ENCODE measurements at places on chromosomes 1 and 21.

DNA sequence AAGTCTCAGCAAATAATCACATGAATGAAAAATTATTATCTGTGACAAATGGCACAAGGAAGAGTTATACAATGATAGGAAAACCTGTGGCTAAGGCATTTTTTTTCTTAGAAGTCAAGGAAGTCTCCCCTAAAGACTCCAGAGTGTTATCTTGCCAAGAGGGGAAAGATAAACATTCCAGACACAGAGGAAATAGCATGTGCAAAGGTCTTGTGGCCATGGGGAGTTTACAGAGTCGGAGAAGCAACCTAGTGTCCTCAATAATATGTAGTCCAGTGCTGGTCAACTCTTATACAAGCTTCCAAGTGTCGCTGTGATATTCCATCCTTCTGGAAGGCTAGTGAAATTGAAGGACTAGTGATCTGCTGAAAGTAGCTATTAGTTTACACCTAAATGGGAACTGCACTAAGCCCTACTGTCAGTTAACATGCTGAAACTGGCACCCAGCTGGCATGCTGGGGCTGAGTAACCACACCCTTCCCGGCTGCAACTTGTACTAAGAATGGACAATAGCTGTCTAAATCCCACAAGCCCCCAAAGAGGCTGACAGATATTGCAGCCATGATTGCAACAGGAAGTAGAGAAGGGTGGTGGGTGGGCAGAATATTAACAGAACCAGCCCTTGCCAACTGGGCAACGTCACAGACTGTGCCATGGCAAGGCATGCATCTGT lies 11.5 kb upstream of the ATP1B1 start:
- no peak for DNase-seq

DNA sequence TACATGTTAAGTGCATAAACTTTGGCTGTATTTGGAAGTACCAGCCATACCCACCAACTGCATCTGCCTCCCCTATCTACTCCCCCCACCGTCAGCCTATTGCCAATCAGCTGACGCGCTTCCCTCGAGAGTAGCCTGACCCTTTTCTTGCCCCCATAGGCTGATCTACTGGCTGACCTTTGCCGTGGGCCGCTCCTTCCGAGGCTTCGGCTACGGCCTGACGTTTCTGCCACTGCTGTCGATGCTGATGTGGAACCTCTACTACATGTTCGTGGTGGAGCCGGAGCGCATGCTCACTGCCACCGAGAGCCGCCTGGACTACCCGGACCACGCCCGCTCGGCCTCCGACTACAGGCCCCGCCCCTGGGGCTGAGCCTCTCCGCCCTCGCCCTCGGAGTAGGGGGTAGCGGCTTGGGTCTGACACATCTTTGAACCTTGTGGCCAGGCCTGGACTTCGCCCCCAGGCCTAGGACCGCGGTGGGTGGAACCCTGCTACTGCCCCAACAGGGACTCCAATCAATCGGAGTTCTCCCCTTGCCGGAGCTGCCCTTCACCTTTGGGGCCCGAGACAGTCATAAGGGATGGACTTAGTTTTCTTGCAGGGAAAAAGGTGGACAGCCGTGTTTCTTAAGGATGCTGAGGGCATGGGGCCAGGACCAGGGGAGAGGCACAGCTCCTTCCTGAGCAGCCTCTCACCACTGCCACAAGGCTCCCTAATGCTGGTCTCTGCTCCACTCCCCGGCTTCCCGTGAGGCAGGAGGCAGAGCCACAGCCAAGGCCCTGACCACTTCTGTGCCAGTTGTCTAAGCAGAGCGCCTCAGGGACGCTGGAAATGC lies 4.0 kb downstream of the GLMP start:
- DNase-seq, result no peak

- DNase-seq, result no peak
These were observed 26.5 kb upstream of the SLC35A3 start for GRCh38 chr1:99943223-99943794.

GRCh38 chr1:119327450-119328155 lies 41.0 kb upstream of the HAO2 start:
- no peak for DNase-seq

DNA sequence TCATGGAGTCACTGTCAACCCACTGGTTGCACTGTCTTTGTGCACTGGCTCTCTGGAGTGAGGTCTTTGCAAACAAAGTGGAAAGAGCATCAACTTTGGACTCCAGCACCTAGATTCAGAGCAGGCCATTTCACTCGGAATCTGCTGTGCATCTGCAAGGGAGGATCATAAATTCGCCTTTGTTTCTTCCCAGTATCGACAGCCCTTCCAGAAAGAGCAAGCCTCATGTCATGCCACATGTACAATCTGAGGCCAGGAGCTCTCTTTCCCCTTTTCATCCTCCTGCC lies 853 bp upstream of the PCSK9 start:
- no peak for DNase-seq

- no peak for DNase-seq
These were observed 183.3 kb downstream of the ST6GALNAC3 start for GRCh38 chr1:76257823-76258222.

GRCh38 chr1:245313576-245313975 lies 158.8 kb downstream of the KIF26B start:
- no peak for DNase-seq

- no peak for DNase-seq
These were observed 17.7 kb downstream of the DDAH1 start for GRCh38 chr1:85447006-85447943.

GRCh38 chr1:26378088-26378878 lies 5.7 kb upstream of the ZNF683 start:
- DNase-seq, result peak; percentile 90

GRCh38 chr21:38413958-38414548 lies 84.2 kb downstream of the ERG start:
- DNase-seq, result no peak

DNA sequence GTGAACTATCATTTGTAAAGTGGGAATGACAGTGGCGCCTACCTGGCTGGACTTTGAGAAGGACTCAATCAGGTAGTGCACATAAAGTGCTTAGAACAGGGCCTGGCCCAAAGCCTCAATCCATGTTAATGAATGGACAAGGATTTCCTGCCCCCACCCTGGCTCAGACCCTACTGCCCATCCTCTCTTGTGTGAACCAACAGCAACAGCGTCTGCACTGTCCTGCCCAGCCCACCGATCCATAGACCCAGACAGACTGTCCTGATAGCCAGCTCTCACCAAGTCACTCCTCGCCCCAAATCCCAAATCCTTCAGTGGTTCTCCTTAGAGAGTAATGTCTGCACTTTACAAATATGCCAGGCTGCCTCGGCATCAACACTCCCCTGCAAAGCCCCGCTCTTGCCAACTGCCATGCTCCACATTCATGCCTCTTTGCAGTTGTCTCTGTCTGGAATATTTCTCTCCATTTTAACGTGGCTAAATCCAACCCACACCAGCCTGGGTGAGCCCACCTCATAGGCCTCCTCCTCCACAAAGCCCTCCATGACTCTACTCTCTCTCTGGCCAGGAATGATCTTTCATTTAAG lies 157.6 kb upstream of the EDN2 start:
- DNase-seq, result no peak

- no peak for DNase-seq
These were observed 28.5 kb downstream of the KCND3 start for GRCh38 chr1:111961016-111961415.

DNA sequence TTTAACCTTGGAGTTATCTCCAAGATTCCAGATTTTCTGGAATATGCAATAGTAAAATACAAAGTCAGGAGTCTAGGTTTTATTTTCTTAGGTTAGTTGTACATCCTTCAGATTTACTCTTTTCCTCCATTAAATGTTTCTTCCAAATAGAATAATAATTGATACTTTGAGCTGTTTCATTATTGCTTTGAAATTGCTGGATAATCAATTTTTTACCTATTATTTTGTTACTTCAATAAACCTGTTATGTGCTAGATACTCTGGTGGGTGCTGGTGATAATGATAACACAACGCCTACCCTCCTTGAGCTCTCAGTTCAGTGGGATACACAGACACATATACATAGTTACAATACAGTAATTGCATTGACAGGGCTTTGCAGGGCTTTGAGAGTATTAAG lies 79.4 kb downstream of the GPR161 start:
- DNase-seq, result no peak

Data from central memory CD4-positive, alpha-beta T cell (primary cell).